Glutamatergic neuron (in vitro differentiated cells): ENCODE measurements at places on chromosomes 1 and 21.

DNA sequence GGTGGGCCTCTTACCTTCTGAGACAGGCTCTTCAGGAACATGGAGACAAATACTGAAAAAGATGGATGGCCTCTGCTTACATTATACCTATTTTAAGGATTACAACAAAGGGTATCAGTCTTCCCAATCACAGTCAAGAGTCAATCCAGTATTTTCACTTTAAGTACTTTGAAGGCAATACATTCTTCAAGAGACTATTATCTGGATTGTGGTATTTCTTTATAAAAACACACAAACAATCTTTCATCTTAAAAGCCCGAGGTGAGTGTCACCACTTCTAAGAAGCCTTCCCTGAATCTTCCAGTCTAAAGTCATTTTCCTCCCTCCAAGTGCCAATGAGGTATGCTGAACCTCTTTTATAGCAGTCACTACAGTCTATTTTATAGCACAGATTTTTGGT is 45.3 kb downstream of the WASF2 start:
- no peak for DNase-seq

DNA sequence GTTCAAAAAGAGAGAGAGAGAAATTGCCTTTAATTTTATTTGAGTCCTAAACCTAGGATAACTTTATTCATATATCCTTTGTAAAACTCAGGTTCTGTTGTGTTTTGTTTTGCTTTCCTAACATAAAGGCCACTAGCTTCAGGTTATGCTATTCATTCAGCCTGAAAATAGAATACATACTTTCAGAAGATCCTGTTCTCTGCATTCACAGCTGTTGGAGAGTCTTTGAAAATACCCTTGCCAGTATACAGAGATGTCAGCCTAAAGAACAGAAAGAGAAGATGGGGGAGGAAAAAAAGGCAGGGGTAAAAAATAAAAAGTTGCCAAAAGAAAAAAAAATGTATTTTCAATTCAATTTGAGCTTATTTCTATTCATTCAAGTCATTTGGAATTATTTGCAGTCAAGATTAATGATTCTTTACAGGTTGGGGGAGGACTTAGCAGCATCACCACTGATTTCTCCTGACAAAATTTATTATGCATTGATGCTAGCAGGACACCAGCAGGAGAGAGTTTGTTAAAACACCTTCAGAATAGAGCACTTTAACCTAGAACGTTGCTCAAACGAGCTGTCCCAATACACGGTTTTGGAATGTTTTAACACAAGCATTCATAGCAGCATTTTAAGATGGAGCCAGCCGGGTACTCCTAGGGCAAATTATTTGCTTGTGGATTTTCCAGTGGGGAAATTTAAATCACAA is 318.5 kb downstream of the NTNG1 start:
- DNase-seq: no peak

DNA sequence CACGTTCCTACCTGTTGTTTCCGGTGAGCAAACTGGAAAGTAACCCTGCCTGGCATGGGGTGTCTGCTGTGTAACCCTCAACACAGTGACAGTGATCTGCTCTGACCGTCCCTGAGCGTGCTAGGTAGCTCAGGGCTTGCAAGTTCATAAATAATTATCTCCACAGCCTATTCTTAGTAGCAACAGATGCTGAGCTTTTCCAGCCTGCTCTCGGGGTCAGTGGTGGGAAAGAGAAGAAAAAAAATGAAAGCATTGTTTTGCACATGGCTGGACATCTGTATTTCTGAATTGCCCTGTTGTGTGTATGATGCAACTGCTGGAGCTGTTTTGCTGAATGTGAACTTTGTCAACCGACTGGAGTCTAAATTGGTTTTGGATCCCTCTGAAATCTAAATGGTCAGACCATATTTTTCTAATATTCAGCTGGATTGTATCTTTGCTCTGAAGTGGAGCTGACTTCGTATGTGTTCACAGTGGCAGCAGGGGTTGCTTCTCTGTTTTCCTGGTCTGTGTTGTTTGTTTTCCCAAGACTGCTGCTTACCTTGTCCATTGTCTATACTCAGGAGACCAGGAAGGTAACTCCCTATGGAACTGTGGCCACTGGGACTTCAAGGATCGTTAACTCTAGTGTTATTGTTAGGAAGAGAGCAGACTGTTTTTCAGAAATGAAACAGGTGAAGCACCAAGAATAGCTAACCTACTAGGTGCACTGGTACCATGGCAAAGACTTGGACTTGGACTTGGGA is 27.0 kb downstream of the TGFB2 start:
- no peak for DNase-seq

DNA sequence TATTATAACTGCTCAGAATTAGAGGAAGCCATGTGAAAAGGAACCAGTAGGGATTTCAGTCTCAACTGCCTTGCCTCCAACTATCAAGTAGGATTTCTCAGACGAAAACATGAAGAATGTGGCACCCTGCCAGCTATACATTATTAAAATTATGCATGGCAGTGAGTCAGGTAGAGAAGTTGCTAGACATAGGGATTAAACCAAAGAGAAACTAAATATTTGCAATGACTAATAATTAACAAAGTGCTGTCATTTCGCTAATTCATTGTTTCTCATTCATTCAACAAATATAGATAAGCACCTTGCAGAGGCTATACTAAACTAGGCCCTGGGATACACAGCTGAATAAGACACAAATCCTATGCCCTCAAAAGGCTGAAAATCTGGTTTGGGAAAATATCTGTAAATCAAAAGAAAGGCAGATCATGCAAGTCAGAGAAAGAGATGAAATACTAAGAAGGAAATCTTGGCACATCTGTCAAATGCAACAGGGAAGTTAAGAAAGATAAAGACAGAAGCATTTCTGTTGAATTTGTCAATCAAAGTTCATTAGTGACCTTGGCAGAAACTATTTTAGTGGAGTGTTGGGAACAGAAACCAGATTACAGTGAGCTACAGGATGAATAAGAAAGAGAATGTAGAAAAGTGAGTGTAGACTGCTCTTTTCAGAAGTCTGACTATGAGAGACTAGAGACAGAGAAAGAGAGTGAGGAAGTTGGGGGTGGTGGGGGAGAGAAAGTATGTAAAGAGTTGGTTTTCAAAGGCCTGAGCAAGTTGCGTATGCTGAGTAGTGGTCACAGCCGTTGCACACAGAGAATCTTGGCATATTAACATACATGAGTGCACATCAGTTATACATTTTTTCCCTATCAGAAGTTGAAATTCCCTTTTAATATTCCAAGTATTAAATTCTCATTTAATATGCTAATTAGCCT is 14.7 kb upstream of the NBPF11 start:
- DNase-seq: no peak

- no peak for DNase-seq
Measured at GRCh38 chr1:160907976-160908375, 23.0 kb upstream of the ITLN1 start.
